ENCODE measurements at places on chromosomes 13 and 19. TPM values are rescaled to one million over a fixed set of nuclear protein-coding genes. Genes with fewer than 3 reads are reported as not detected.
A peak's percentile ranks its signal among the peaks of the same experiment; 100 is the strongest.

The MCOLN1 gene
- total RNA-seq, result 21.2 TPM

The ZNF491 gene
- total RNA-seq, result 5.1 TPM

The ZNF43 gene
- 7.2 TPM for total RNA-seq

The MLLT1 gene
- 39.8 TPM for total RNA-seq

The IGFLR1 gene
- 2.2 TPM for total RNA-seq

The ESD gene
- total RNA-seq, result 98.8 TPM

The SLC25A41 gene
- not detected for total RNA-seq

DNA sequence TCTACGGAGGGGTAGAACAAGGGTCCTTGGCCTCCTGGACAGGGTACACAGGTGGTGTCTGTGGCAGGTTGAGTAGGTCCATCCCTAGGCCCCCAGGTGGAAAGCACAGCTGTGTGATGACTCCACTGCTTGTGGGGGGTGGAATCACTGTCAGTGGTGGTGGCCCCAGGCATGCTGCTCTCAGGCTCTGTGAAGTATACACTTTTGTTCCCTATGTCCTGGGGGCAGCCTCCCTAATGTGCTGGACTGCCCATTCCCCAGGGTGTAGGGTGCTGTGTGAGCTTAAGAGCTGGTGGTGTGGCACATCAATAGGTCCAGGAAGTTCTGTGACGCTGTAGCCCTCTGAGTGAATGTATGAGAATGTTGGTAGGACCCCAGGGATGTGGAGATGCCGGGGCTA lies 197.2 kb upstream of the SLC10A2 start:
- no peaks in the 10 kb centered on the region for H3K27me3 ChIP-seq
- DNase-seq, result no peak
- no peaks in the 10 kb centered on the region for H3K4me1 ChIP-seq
- no peak overlapping the region for H3K4me3 ChIP-seq
- no peaks in the 10 kb centered on the region for H3K36me3 ChIP-seq

GRCh38 chr13:31943591-31943990 lies 88.0 kb upstream of the FRY start:
- H3K4me3 ChIP-seq, result no peak overlapping the region
- H3K4me1 ChIP-seq, result peaks cover 31% of the 10 kb centered on the region
- no peaks in the 10 kb centered on the region for H3K36me3 ChIP-seq
- DNase-seq, result no peak

GRCh38 chr19:6103217-6103644 lies 7.1 kb downstream of the RFX2 start:
- peaks cover 69% of the 10 kb centered on the region for H3K4me1 ChIP-seq
- H3K4me3 ChIP-seq, result no peak overlapping the region
- peak overlapping the region; percentile 76 for H3K27ac ChIP-seq
- H3K36me3 ChIP-seq, result no peaks in the 10 kb centered on the region
- DNase-seq, result peak; percentile 78
- H3K27me3 ChIP-seq, result no peaks in the 10 kb centered on the region

DNA sequence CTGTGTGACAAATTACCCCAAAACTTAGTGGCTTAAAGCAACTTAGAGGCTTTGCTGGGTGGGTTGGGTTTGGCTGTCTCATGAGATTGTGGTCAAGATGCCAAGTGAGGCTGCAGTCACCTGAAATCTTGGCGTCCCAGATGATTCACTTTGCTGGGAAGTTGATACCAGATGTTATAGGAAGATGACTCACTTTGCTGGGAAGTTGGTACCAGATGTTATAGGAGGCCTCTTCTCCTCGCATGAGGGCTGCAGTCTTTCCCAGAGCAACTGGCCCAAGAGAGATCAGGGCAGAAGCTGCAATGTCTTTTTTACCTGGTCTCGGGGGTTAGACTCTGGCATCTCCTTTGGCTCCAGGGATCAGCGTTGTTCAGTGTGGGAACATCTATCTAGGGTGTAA lies 16.8 kb downstream of the TEX29 start:
- no peaks in the 10 kb centered on the region for H3K36me3 ChIP-seq
- H3K27ac ChIP-seq, result no peak overlapping the region
- H3K4me3 ChIP-seq, result no peak overlapping the region

GRCh38 chr13:50119591-50119990 lies 104.3 kb downstream of the KCNRG start:
- H3K4me1 ChIP-seq, result peaks cover 82% of the 10 kb centered on the region
- no peak for DNase-seq
- H3K27me3 ChIP-seq, result no peaks in the 10 kb centered on the region
- H3K4me3 ChIP-seq, result no peak overlapping the region
- no peak overlapping the region for H3K27ac ChIP-seq

GRCh38 chr13:67023130-67023876 lies 206.8 kb downstream of the PCDH9 start:
- no peak for DNase-seq
- H3K27me3 ChIP-seq, result no peaks in the 10 kb centered on the region
- H3K4me3 ChIP-seq, result no peak overlapping the region

- H3K4me1 ChIP-seq, result no peaks in the 10 kb centered on the region
- no peaks in the 10 kb centered on the region for H3K27me3 ChIP-seq
- H3K36me3 ChIP-seq, result no peaks in the 10 kb centered on the region
Observed at GRCh38 chr19:38453596-38453995, 20.1 kb downstream of the RYR1 start.

DNA sequence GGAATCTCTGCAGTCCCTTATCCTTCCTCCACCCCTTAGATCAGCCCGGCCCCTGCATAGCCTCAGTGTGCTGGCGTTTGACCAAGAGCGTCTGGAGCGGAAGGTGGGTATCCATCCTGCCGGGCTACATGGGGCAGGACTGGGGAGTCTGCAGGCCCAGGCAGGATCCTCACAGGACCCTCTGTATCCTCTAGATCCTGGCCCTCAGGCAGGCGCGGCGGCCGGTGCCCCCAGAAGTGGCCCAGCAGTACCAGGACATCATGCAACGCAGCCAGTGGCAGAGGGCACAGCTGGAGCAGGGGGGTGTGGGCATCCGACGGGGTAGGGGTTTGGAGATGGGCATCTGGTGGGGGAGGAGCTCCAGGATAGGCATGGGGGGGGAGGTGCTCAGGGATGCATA lies 8.9 kb downstream of the PODNL1 start:
- peaks cover 4% of the 10 kb centered on the region for H3K4me1 ChIP-seq
- H3K4me3 ChIP-seq, result no peak overlapping the region
- H3K36me3 ChIP-seq, result peaks cover 19% of the 10 kb centered on the region
- H3K27ac ChIP-seq, result no peak overlapping the region
- H3K27me3 ChIP-seq, result no peaks in the 10 kb centered on the region

GRCh38 chr19:6481541-6482342 lies at the start of gene DENND1C:
Gene DENND1C (minus strand): TSS chr19:6481787. CDS start chr19:6481695, 92 bp downstream.
- DNase-seq, result no peak
- H3K36me3 ChIP-seq, result no peaks in the 10 kb centered on the region
- no peak within 1 kb of the TSS for H3K27ac ChIP-seq
- no peaks in the 10 kb centered on the region for H3K4me1 ChIP-seq

GRCh38 chr13:114064450-114065140 lies 67.8 kb downstream of the RASA3 start:
- no peaks in the 10 kb centered on the region for H3K27me3 ChIP-seq
- no peaks in the 10 kb centered on the region for H3K36me3 ChIP-seq
- peak overlapping the region; percentile 88 for H3K27ac ChIP-seq
- peaks cover 69% of the 10 kb centered on the region for H3K4me1 ChIP-seq
- no peak for DNase-seq

- DNase-seq, result no peak
- H3K4me1 ChIP-seq, result peaks cover 77% of the 10 kb centered on the region
- H3K27me3 ChIP-seq, result no peaks in the 10 kb centered on the region
Observed at GRCh38 chr19:55638864-55639359, 1.9 kb upstream of the ZNF580 start.

DNA sequence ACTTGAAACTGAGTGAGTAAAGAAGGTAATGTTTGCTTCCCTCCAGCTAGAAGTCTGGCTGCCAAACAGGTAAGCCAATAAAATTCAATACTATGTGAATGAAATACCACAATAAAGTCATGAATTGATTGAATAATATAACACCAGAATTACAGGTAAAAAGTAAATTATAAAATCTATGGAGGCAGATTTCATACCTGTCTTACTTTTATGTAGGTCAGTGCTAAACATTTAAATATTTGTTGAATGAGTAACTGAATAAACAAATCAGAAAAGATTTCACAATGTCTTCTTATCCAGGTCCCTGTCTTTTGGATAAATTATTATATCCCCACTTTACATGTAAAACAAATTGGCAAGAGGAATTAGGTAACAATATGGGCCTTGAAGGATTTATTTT lies 62.7 kb downstream of the MICU2 start:
- H3K4me1 ChIP-seq, result peaks cover 11% of the 10 kb centered on the region
- no peaks in the 10 kb centered on the region for H3K27me3 ChIP-seq
- H3K36me3 ChIP-seq, result no peaks in the 10 kb centered on the region
- H3K27ac ChIP-seq, result peak overlapping the region; percentile 3
- H3K4me3 ChIP-seq, result no peak overlapping the region

DNA sequence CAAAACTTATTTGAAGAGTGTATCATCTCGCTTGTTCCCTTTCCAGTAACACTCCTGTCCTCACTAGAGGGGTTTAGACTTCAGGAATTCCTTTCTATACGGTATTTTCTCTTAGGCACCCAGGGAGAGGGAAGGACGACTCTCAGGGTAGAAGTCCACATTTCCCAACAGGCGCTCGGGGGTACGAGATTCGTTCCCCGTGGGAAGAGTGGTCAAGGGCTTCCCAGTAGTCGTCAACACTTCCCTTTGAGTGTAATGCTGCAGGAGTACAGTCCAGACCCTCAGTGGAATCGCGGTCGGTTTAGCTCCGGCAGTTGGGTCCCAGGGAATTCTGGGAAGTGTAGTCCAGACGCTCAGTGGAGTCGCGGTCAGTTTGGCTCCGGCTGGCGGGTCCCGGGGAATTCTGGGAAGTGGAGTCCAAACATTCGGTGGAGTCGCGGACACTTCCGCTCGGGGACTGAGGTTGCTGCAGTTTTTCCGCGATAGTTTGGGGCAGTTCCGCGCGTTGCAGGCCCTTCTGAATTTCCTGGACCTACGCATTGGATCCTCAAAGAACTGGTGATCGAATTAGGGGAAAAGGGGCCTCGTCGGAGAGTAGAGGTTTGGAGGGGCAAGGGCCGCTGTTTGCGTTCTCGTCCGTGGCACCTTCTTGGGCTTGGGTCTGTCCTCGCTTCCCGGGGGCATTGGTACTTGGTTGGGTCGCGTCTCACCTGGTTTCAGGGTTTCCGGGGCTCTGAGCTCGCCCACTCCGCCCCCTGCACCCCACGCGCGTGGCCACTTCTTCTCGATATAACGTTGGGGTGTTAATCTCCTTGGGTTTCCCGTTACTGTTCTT lies at the start of gene ZNF224:
TSS of gene ZNF224 (plus strand) at position 431 of the 835 bp plus-strand sequence. CDS start 3,513 bp downstream, outside the sequence.
- no peaks in the 10 kb centered on the region for H3K27me3 ChIP-seq
- peak; percentile 95 for DNase-seq
- H3K36me3 ChIP-seq, result no peaks in the 10 kb centered on the region
- H3K27ac ChIP-seq, result peak within 1 kb of the TSS; percentile 85
- H3K4me3 ChIP-seq, result peak within 1 kb of the TSS; percentile 87

DNA sequence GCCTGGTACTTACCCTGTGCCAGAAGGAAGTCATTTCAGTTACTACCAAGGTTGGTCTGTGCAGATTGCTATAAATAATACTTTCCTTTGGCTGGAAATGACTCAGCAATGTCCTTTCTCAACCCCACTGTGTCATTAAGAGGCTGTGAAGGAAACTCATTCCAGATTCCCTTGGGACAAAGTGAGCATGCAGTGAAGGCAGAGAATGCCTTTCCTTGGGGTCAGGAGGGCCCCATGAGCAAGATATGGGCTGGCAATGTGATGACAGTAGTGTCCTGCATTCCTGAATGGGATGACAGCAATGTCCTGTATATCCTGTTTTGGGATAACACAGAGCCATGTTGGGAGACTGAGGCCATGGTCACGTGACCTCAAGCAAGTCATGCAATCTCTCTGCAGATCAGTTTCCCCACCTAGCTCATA lies 213.1 kb upstream of the TMTC4 start:
- no peaks in the 10 kb centered on the region for H3K27me3 ChIP-seq
- H3K27ac ChIP-seq, result no peak overlapping the region
- H3K4me1 ChIP-seq, result peaks cover 11% of the 10 kb centered on the region
- no peak overlapping the region for H3K4me3 ChIP-seq

GRCh38 chr19:55353356-55353802 lies 1.1 kb downstream of the COX6B2 start:
- DNase-seq, result no peak
- peaks cover 70% of the 10 kb centered on the region for H3K27me3 ChIP-seq
- peak overlapping the region; percentile 43 for H3K4me3 ChIP-seq
- H3K27ac ChIP-seq, result no peak overlapping the region
- no peaks in the 10 kb centered on the region for H3K36me3 ChIP-seq
- H3K4me1 ChIP-seq, result peaks cover 17% of the 10 kb centered on the region

- H3K4me3 ChIP-seq, result no peak overlapping the region
- no peaks in the 10 kb centered on the region for H3K27me3 ChIP-seq
- no peaks in the 10 kb centered on the region for H3K4me1 ChIP-seq
- H3K27ac ChIP-seq, result peak overlapping the region; percentile 25
- peak; percentile 26 for DNase-seq
Observed at GRCh38 chr13:23440821-23441618, 7.5 kb upstream of the SACS start.

DNA sequence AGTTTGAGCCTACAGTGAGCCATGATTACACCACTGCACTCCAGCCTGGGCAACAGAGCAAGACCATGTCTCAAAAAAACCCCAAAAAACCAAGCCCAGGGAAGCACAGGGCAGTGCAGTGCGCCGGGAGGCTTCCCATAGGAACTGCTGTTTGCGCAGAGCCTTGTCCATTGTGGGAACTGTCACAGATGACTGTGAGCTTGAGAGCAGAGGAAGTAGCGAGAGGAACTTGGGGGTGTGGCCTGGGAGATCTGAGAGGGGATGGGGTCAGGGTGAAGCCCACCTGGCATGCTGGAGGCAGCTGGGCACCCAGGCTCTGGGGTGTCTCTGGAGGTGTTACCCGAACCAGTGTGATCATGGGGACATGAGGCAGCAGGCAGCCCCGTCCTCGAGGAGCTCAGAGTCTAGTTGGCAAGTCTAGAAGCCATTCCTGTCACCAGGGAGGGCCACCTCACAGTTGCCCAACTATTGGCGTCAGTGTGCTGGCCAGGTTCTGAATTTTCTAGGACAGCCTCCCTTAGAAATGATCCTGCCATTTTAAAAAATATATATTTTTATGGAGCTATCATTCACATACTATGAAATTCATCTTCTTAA lies 10.4 kb downstream of the KDM4B start:
- peaks cover 62% of the 10 kb centered on the region for H3K4me1 ChIP-seq
- DNase-seq, result no peak
- H3K36me3 ChIP-seq, result no peaks in the 10 kb centered on the region
- H3K27ac ChIP-seq, result no peak overlapping the region
- H3K27me3 ChIP-seq, result no peaks in the 10 kb centered on the region

- H3K27ac ChIP-seq, result no peak overlapping the region
- H3K27me3 ChIP-seq, result peaks cover 90% of the 10 kb centered on the region
- no peak for DNase-seq
Observed at GRCh38 chr19:45778010-45778661, 4.2 kb downstream of the DMPK start.

DNA sequence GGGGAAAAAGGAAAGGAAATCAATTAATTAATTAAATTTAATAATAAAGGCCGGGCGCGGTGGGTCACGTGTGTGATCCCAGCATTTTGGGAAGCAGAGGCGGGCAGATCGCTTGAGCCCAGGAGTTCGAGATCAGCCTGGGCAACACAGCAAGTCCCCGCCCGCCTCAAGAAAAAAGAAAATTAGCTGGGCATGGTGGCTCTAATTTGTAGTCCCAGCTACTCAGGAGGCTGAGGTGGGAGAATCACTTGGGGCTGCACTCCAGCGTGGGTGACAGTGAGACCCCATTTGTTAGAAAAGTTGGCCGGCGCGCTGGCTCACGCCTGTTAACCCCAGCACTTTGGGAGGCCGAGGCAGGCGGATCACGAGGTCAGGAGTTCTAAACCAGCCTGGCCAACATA lies 733 bp upstream of the CD320 start:
- H3K27ac ChIP-seq, result peak overlapping the region; percentile 24
- no peaks in the 10 kb centered on the region for H3K36me3 ChIP-seq
- H3K4me1 ChIP-seq, result peaks cover 9% of the 10 kb centered on the region
- H3K27me3 ChIP-seq, result no peaks in the 10 kb centered on the region
